ENCODE measurements at places on chromosomes 6 and 20. TPM values are rescaled to one million over a fixed set of nuclear protein-coding genes. Genes with fewer than 3 reads are reported as not detected.

DNA sequence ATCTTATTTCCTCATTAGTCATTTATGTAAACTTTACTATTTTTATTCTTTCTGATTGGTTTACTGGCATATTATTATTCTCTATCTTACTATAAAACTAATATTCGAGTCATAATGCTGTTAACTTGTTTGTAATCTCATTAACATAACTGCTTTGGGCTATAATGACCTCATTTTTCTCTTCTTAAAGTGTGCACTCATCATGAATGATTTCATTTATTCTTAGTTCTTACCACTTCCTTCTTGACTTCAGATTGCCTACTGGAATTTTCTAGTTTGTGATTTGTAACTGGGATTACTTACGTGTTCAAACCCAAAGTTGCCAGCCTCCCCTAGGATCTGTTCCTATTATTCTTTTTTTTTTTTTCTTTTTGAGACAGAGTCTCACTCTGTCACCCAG lies 91.8 kb upstream of the TNFAIP3 start:
- no peak for DNase-seq

- DNase-seq = no peak
These were observed 36.2 kb downstream of the ARHGAP18 start for GRCh38 chr6:129673748-129674147.

- DNase-seq = no peak
These were observed 82.3 kb downstream of the PTPN1 start for GRCh38 chr20:50592282-50593004.

DNA sequence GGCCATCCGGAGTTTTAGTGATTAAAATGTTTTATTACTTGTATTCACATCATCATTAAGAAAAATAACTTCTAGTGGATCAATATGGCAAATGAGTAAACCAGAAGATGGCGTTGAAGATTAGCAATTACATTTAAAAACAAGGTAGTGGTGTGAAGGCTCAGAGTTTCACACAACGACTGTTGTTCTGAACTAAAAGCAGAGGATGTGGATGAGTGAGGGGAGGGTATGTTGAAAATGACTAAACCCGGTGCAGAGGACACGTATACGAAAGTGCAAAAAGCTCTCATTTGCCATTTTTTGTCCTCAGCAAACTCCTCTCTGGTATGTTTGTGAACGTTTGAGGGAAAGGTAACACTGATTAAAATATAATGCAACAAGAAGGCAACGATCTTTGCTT lies 1.9 kb upstream of the IRF4 start:
- no peak for DNase-seq

DNA sequence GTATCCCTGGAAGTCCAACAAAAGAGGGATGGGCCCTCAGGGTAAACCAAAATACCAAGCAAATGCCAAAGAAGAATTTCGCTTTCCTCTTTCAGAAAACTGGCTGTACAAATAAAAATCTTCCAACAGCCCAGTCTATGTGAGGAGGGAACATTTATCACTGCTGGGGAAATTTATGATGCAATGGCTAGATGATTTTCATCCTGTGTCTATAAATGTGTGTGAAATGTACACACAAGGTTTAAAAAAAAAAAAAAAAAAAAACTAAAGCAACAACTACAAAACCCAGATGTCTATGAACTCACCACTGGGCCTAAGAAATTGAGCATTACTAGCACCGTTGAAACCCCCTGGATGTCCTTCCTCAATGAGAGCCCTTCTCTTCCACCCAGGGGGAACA lies 68.7 kb upstream of the SLC4A11 start:
- DNase-seq = no peak

The VSX1 gene
- total RNA-seq = not detected

The TMEM151B gene
- total RNA-seq = 2.6 TPM

The PRND gene
- total RNA-seq = not detected
